ENCODE measurements at places on chromosomes 2 and 18.

DNA sequence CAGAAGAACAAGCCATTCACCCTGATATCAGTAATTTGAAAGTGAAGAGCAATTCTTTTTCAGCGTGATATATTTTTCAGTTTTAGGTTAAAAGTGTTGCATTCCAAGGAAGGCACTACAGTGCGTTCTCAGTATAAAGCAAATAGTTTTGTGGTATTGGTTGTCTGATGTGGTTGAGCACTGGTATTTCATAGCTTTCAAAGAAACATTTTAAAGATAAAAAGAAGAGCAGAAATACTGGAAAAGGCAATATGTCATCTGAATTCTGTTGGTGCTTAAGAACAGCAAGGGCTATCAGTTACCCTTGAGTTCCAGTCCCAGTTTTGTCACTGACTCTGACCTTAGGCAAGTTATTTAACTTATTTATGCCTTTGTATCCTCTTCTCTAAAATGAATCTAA lies 191.6 kb downstream of the BABAM2 start:
- no peak for DNase-seq

DNA sequence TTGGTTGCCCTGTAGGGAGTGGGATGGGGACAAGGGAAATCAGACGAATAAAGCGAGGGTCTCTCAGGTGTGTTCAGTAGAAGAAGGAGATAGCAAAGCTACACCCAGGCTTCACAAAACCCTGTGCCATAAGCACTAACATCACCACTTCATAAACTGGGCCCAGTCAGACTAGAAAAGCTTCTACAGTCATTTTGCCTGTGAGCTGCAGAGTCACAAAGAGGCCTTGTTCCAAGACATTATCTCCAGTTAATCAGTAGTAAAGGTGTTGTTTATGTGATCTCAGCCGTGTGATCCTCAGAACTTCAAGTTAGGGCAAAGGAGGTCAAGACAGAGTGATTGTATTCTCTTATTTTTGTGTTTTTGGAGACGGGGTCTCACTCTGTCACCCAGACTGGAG lies 148.0 kb downstream of the GALR1 start:
- no peak for DNase-seq

GRCh38 chr2:2254206-2254605 lies 76.9 kb downstream of the MYT1L start:
- DNase-seq = no peak

DNA sequence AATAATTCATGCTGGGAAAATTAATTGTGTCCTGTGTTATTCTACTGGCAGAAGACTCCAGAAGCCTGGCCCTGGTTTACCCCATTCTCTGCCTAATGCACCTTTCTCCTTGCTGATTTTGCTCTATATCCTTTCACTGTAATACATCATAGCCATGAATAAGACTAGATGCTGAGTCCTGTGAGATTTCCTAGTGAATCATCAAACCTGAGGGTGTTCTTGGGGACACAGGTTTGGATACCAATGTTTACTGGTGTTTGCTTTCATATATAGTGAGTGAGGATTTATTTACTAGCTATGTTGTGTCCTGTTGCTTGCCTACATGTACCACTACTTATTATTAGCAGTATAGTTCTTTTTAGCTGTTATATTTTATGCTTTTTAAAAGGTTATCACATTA lies 6.5 kb downstream of the METTL5 start:
- DNase-seq = no peak

GRCh38 chr2:206915121-206915520 lies 24.2 kb upstream of the CPO start:
- DNase-seq = peak; percentile 36

DNA sequence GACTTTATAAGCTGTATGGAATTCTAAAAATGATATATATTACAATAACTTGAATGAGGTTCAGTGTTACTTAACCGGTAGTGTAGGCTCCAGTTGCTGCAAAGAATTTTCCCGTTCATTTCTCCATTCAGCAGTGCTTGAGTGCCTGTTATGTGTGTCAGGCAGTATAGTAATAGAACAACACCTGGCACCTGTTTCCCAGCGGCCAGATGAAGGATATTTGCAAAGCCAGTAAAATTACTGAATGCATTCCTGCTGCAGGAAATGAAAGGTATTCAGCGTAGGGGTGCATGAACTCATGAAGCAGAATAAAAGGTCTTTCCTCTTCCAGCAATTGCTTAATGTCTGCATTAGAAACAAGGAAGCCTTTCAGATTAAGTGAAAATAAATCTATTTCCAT lies 18.8 kb downstream of the YPEL5 start:
- DNase-seq = no peak

- no peak for DNase-seq
Observed at GRCh38 chr2:224195925-224196571, 157.0 kb upstream of the SERPINE2 start.

DNA sequence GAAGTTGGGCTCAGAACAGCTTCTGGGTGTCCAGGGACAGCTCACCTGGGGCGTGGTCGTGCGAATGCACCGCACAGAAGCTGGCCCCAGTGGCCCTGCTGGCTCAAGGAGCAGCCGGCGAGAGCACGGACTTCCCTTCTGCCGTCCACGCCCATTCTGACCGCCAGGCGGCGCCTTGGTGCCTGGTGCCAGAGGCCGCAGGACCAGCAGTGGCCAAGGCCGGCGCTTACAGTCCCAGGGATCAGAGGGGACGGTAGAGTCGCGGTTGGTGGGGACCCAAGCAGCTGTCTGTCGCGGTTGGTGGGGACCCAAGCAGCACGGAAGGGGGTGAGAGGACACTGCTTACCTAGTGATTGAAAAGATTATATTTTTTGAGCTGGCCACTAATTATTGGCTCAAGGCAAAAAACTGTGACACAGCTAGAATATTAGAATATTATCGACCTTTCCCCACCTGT lies 25.7 kb downstream of the NPPC start:
- peak; percentile 79 for DNase-seq

- no peak for DNase-seq
Observed at GRCh38 chr2:221370076-221370856, 201.8 kb downstream of the EPHA4 start.

DNA sequence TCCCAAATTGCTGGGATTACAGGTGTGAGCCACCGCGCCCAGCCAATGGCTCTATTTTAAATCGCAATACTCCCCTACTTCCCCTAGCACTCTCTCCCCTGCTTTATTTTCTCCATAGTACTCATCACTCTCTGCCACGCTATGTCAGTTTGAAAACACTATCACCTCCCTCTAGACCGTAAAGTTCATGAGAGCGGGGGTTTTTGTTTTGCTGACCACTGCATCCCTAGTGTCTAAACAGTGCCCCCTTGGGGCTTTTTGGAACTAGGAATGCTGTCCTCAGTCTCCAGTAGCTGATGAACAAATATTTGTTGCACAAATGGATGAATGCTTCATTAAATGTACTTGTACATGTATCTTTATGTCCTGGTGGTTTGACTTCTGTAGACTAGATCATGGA lies 44.1 kb downstream of the ATOH8 start:
- DNase-seq = no peak

DNA sequence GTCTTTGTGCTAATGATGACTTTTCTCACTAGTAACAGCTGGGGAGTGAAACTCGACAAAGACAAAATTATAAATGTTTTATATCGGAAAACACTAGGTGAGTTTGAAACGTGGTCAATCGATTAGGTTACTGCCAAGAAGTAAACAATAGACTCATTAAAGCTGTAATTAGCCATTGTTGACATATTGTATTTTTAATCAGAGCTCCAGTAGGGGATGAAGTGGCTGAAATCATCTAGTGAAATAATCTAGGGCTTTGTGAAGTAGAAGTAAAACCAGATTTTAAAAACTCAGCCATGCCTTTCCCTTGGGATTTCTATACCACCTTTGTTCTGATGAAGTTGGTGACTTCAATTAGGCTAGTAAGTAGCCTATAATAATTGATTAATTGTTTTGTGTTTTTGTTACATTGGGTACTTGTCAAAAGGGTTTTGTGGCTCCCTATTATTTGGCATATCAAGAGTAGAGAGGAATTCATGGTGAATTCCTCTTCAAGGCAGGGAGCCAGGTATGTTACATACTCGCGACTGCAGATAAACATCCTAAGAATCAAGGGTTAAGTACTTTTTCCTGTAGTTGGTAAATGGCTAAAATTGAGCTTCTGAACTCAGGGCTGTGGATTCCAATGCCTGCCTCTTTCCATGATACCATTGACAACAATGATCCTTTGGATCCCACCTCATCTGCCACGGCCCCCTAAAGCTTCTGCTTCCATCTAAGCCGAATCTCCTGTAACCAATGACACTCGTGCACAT lies 31.6 kb downstream of the RAB27B start:
- no peak for DNase-seq
